ENCODE measurements at places on chromosomes 1 and 21.

GRCh38 chr1:9120312-9120958 lies 8.5 kb downstream of the GPR157 start:
- no peak for DNase-seq

- DNase-seq = no peak
These were observed 6.6 kb downstream of the IFFO2 start for GRCh38 chr1:18949686-18950400.

- no peak for DNase-seq
These were observed 11.6 kb upstream of the CTRC start for GRCh38 chr1:15426492-15427279.

GRCh38 chr21:40120940-40121575 lies 253.8 kb downstream of the PCP4 start:
- DNase-seq = peak; percentile 56

DNA sequence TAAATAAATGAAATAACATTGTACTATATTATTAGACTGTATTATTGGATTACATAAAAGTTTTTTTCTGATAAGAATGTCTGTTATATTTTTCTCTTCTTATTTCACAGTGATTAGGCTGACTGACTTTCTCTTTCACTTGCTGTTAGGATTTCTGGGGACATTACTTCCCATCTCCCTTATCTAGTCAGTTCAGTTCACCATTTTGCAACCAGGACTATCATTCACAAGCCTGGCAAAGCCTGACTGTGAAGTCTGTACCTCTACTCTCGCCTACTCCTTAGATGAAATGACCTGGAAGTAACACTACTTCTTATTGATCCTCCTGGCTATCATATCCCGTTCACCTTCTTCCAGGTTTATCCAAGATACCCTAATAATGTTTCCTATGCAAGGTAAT lies 676.6 kb downstream of the USP25 start:
- no peak for DNase-seq

DNA sequence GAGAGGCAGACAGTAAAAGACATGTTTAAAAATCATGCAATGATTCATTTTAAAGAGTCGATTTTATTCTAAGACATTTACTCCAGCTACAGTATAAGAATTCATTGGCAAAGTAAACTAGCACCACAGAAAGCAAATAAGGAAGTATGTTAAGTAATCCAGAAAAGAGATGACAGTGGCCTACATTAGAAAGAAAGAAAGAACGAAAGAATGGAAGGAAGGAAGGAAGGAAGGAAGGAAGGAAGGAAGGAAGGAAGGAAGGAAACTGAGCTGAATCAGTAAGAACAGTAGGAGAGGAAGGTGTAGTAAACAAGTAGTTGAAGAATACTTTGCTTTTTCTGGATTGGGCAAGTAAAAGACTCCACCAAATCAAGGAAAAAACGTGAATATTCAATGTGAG lies 62.2 kb downstream of the ZZZ3 start:
- no peak for DNase-seq

DNA sequence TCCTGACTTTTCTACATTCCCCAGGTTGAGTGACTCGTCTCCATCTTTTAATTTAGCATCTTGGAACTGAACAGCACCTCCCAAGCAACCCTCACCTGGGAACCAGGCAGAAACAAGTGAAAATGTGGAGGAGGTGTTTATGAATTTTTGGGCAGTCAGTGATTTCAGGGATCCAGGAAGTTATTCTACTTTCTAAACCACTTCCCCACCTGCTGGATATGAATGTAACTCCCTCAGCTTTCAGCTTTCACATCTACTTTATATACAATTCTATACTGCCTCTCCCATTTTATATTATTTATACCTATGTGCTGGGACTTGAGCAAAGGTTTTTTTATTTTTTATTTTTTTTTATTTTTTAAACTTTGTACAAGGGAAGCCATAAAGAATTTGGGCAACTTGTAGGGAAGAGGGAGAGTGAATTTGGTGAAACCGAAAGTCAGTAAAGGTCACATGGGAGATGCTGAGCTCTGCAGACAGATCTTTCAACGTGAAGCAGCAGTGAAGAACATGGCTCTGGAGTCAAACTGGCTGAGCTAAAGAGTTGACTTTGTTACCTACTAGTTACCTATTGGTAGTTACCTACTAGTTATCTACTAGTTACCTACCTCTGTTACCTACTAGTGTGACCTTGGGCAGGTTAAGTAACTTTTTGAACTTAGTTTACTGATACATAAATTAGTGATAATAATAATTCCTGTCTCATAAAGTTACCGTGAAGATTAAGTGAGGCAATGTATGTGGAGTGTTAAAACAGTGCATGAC lies 45.5 kb downstream of the DDR2 start:
- no peak for DNase-seq

- DNase-seq = no peak
These were observed 1.0 kb downstream of the IQGAP3 start for GRCh38 chr1:156571261-156571852.

GRCh38 chr1:112316254-112316913 lies 79.6 kb upstream of the CTTNBP2NL start:
- no peak for DNase-seq

- no peak for DNase-seq
These were observed 178.6 kb downstream of the GPR52 start for GRCh38 chr1:174626031-174627025.

DNA sequence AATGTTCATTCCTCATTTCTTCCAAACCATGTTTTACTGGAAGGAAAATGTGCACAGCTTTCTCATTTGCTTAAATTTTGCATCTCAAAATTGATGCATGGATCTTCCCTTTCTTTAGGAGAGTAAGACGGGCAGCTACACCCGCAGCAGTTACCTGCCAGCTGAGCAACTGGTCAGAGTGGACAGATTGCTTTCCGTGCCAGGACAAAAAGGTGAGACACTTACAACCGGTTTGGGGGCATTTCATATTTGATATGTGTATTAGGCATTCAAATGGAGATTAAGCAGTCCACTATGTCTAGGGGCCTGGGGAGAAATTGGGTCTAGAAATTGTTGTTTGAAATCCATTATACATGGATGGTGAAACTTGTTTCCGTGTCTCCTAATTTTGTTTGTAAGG lies 12.9 kb downstream of the C8A start:
- DNase-seq = no peak

GRCh38 chr1:56709269-56709880 lies 64.3 kb downstream of the PRKAA2 start:
- peak; percentile 88 for DNase-seq

GRCh38 chr1:160247053-160247452 lies 15.3 kb downstream of the DCAF8 start:
- DNase-seq = no peak

GRCh38 chr1:47627471-47628370 lies 189.9 kb downstream of the FOXD2 start:
- DNase-seq = no peak

DNA sequence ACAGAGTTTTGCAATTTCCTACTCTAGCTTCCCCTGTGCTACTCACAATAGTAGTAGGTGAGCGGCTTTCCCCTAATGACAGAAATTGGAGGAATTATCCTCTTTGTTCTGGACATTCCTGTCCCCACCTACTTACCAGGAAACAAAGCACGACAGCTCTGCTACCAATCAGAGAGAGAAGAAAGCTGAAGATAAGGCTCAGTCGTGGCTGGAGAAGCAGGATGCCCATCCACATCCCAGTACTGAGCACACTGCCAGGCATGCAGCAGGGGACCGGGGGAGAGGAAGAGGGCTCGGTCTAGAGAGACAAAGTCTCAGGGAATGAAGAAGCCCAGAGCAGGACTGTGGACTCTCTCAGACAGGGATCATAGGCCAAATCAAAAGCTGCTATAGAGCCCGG lies 134.1 kb upstream of the KRTAP19-8 start:
- DNase-seq = no peak

DNA sequence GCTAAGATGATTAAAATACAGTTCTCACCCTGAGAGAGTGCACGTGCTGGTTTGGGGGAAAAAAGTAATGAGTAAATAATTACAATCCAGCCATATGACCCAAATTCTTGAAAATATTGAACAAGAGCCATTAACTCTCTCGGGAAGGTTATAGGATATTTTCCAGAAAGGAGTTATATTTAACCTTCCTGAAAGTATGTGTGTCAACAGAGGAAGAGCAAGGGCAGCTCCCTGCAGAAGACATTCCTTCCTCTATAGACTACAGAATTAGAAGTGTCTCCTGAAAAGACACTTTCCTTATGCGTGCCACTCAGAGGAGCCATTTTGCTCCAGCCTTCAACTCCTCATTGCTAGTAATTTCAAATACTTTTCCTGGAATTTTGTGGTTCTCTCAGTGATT lies 648.7 kb downstream of the USP25 start:
- no peak for DNase-seq

DNA sequence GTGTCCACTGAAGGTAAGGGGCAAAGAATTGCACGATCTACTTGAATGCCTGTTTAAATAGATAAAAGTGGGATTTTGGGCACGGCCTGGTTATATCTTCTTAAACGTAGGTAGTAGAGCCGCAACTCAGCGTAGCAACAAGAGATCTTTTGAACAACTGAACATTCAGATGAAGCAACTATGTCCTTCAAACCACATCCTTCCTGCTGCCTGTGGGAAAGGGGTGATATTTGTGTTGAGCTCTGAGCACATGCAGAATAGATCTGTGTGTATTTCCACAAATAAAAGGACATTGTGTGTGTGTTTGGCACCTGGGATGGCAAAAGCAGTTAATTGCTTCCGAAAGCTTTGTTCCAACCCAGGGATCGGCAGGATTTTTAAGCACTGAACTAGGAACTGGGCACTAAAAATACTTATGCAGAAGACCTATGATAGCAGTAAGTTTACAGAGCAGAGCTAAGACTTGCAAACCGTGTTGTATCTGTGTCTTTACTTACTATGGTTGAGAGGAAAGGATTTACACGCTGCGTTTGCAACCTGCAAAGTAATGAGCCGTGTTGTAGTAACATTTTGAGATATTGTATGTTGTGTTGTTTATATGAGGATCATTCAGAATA lies 333.4 kb downstream of the CHRM3 start:
- no peak for DNase-seq

DNA sequence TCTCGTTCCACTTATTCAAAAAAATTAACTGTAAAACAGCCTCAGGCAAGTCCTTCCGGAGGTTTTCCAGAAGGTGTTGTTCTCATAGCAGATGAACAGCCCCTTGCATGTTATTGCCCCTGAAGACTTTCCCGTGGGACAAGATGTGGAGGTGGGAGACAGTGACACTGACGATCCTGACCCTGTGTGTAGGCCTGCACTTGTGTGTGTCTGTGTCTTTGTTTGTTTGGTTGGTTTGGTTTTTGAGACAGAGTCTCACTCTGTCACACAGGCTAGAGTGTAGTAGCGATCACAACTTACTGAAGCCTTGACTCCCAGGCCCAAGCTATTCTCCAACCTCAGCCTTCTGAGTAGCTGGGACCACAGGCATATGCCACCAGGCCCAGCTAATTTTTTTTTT lies 12.6 kb downstream of the ETV3L start:
- no peak for DNase-seq

- DNase-seq = no peak
These were observed 2.7 kb downstream of the PTPRC start for GRCh38 chr1:198641501-198641900.

- no peak for DNase-seq
These were observed 335.3 kb upstream of the KAZN start for GRCh38 chr1:14263225-14263624.

GRCh38 chr1:11054666-11055065 lies 5.2 kb downstream of the SRM start:
- no peak for DNase-seq

- no peak for DNase-seq
These were observed 556.1 kb downstream of the RWDD3 start for GRCh38 chr1:95790136-95790535.

DNA sequence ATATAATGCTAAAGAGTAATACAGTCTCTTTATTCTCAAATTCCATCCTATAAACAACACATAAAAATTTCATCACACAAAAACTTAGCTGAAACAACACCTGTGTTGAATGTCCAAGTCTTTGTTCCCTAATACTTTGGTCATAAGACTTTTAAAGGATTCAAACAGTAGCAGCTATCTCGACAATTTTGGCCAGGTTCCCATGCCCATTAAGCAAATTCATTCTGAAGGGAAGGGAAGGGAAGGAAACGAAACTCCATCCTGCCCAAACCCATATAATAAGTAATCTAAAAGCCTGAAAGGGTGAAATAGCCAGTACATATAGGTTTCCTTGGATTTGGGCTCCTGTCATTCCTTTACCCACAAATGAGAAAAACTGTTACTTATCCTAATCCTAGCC lies 7.5 kb downstream of the IVNS1ABP start:
- DNase-seq = no peak

DNA sequence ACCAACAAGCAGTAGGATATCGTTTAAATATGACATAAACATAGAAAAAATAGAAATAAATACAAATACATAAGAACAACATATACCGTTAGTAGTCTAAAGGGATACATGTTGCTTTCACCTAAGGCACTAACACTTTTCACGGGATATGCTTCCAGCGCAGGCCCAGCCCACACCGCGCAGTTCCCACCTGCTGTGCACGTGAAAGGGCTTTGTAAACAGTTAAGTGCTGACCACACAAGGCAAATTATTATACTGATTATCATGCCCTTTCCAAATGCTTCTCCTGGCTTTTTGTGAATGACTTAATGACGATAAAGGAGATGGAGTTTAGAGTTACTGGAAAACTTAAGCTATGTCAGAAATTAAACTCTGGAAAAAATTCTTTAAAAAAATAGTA lies 11.3 kb upstream of the IL22RA1 start:
- no peak for DNase-seq

GRCh38 chr1:187415065-187415464 lies 586.3 kb downstream of the PLA2G4A start:
- no peak for DNase-seq

DNA sequence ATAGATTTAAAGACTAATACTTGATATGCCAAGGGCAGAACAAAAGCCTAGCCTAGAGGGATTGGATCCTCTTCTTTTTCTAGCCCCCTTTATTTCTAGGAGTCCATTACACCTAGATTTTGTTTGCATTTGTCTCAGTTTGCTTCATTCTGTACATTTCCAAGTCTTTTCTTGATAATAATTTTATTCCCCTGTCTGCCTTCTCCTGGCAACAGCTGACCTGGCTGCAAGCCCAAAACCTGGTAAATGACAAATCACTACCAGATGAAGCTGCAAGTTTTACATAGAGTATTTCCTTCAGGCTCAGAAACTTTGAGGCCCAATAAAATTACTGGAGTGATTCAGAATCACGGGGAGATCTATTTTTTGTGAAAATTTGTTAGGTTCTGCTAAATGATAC lies 36.5 kb upstream of the LHX8 start:
- no peak for DNase-seq

DNA sequence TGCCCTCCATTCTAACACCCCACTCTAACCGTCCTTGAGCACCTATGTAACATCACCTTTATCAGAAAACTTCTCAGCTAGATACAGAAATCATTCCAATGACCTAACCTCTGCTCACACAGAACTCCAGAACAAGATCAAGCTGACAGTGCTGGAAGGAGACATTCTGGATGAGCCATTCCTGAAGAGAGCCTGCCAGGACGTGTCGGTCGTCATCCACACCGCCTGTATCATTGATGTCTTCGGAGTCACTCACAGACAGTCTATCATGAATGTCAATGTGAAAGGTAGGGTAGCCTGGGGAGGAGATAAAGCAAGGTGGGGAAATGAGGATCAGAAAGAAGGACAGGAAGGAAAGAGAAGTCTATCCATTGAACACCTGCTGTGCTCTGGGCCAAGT lies 27.8 kb downstream of the HSD3B2 start:
- no peak for DNase-seq

GRCh38 chr1:167409183-167409582 lies 109.1 kb downstream of the CD247 start:
- DNase-seq = no peak

All from NCI-H2029 treated with DMSO at 0.1 percent for 48 hours (cell line).